ENCODE measurements at places on chromosomes 6 and 20.

DNA sequence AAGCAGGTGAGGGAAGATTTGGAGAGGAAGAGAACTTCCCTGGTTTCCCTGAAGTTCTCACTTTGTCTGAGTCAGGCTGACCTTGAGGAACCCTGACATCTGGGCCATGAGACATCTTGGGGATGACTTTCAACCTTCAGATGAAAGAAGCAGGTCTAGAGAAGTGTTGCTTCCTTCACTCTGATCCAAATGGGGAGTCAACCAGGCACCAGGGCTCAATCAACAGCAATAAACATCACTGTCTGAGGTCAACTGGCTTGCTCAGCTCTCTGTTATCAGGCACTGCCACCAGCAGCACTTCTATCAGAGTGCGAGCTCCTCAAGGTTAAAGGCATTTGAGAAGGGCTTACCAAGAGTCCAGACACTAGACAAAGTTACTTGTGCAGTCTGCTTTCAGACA lies 6.3 kb downstream of the ACOT8 start:
- no peak for DNase-seq

DNA sequence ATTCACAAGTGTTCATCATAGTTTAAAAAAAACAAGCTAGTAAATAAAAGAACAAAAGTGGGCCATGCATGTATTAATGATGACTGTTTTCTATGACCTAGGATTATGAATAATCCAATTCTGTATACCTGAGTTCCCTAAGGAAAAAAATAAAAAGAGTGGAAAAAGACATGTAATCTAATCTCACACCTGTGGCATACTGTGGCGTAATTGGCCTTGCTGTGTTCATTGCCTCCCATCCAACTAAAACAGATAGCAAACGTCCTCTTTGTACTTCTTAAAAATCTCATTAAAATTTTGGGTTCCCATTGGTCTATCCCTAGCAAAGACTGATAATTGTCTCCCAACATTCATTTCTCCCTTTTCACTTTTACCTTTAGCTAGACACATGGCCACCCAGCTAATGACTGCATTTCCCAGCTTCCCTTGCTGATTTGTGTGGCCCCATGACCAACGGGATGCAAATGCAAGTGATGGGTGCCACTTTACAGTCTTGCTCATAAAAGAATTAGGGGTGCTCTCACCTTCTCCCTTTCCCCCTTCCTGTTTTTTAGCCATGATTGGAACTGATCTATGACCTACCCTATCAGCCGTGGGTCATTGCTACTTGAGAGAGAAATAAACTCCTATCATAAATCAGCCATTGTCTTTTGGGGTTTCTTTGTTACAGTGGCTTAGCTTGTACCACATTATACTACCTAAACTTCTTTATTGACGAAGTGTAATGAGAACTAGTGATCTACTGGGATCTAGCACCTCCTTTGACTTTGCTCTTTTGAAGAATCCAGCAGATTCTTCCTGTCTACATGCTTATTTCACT lies 32.0 kb upstream of the TBC1D22B start:
- no peak for DNase-seq

DNA sequence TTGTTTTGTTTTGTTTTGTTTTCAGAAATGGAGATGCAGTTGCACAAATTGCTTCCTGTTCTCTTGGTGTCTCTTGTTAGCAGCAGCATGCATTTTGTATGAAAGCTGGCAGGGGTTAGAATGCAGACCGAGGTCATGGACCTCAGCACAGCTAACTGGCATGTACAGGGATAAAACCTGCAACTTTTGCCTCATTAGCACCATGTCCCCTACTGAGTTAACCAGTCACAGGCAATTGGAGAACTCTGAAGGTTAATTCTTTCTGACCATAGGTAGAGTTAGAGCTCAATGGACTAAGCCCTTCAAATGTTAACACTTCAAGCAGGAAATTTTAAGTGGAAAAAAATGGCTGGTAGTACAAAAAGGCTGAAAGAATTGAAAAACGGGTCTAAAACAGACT lies 377.1 kb downstream of the ADGRB3 start:
- no peak for DNase-seq

GRCh38 chr6:51182827-51183226 lies 364.2 kb downstream of the TFAP2B start:
- DNase-seq: no peak

DNA sequence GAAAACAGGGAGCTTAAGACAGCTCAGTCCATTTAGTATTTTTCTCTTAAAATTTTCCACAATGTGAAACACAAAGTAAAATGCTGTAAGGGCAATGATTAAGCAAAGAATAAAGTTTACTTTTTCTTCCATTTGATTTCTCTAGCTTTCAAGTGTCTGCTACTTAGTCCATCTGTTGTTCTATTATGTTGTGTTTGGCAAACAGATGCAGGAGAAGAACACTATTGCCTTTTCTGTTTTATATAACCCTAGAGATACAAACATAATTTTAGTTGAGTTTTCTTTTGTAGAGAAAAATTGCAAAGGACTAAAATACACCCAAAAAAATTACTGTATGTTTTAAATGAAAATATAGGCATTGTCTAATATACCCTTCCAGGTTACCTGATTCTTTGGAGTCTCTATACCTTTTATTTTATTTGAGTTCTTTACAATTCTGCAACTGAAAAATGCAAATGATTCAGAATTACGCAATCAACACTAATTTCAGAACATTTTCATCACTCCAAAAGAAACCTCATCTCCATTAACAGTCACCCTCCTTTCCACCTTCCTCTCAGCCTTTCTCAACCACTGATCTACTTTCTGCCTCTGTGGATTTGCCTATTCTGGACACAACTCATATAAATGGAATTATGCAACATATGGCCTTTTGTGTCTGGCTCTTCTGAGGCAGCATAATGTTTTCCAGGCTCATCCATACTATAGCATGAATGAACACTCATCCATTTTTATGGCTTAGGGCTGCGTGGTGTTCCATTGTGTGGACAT lies 96.9 kb downstream of the MKKS start:
- no peak for DNase-seq

- DNase-seq: no peak
These were observed 104.9 kb upstream of the TFAP2D start for GRCh38 chr6:50608421-50608820.

All from AG20443 (cell line).